GM12878 (cell line): ENCODE measurements at places on chromosomes 2 and 18.

DNA sequence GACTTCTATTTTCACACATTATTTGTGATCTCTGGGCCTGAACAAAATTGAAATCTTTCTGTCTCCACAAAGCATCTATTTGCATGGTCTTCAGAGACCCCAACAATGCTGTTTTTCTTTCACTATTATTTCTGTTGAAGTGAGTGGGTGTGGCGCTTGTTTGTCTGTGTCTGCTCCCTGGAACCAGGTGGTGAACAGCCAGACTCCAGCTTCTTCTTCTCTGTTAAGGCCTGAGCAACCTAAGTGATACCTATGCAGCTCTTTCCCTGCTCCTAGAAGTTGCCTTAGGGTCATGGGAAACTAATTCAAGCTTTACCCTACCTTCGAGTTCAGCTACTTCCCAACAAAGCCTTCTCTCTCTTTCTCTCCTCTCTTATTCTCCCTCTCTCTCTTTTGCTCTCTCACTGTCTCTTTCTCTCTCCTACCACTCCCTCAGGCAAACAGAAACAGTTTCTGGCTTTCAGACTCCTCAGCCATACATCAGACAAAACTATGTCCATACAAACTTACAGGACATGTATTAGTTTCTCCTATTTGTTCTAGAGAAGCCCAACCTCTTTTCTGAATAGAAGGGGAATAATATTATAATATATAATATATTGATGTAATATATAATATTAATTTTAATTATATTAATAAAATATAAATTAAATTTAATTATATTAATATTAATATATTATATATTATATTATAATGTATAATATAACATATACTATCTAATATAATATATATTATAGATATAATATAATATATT, 552.5 kb downstream of the DSC3 start:
- DNase-seq: no peak

GRCh38 chr2:54859416-54859815, 136.0 kb downstream of the EML6 start:
- DNase-seq: no peak

GRCh38 chr2:39153312-39153711, 32.5 kb upstream of the SOS1 start:
- no peak for DNase-seq

- no peak for DNase-seq
These were observed 3.3 kb upstream of the ZNF532 start for GRCh38 chr18:58861353-58861752.

DNA sequence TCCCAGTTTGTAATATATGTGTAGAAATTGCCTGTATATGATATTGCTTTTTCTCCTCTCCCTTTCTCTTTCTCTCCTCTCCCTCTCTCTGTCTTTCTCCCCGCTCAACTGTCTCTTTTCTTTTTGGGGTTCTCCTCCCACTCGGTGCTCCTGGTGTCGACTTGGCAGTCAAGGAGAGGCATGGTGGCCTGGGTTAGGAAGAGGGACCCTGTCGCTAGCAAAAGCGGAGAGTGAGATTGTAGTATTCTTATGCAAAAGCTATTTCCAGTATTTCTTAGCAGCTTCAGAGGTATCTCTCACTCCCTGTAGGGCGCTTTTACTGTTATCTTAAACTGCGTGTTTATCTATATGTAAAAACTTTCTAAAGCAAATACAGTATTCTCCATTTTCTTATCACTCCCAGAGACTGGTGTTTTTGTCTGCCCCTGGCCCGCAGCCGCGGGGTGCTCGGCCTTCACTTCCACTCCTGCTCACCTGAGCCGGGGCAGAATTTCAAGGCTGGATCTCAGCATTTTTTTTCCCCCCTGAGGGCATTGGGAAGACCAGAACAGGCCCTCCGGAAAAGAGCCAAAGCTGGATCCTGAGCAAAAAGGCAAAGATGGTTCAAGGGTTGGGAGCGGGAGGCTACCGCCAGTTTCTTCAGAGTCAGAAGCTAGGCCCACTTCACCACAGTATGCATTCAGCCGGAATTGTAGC, 4.3 kb downstream of the SIX3 start:
- no peak for DNase-seq

DNA sequence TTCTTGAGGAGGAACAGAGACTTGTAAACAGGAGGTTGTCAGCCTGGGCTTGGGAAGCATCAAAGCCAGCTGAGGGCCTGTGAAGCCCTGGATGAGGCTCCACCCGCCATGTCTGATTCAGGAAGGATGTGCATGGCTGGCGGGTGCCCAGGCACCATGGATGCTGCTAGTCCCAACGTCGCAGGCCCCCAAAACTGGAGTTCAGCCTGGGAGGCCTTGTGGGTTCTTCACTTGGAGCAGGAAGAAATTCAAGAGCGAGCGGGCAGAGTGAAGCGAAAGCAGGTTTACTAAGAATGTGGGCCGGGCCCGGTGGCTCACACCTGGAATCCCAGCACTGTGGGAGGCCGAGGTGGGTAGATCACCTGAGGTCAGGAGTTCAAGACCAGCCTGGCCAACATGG, 12.1 kb upstream of the PXDN start:
- DNase-seq: no peak

DNA sequence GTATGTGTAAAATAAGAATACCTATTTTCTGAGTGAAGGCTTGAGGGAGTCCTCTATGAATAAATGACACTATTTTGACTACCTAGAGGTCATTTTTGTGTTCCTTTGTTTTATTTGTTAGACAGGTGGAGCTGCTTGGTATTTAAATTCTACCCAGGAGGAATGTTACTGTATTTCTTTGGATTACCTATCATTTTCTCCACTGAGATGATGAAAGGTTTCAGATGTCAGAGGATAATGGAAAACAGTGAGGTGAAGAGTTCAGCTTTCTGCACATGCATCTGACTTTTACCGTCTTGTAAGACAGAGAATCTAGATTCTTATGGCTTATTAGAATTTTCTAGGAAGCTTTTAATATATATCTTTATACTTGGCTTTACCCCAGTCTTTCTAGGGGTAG, 689.8 kb upstream of the NXPH2 start:
- DNase-seq: no peak

DNA sequence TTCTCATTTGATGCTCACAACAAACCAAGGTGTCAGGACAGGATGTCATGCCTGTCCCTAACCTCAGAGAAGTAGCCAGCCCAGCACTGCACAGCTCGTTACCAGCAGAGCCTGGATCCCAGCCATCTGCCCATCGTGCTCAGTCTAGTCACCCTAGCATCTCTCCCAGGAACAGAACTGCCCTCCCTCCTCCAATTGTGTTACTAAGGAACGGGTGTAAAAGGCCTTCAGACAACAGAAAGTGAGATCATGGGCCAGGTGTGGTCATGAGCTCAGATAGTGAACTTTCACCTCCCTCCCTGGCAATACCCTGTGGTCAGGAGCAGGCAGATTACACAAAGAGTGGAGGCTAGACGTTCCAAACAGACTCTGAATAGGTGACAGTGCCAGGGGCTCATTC, 111.8 kb upstream of the PPP1CB start:
- DNase-seq: no peak

- no peak for DNase-seq
These were observed 252.2 kb upstream of the CDH20 start for GRCh38 chr18:61080954-61081528.

DNA sequence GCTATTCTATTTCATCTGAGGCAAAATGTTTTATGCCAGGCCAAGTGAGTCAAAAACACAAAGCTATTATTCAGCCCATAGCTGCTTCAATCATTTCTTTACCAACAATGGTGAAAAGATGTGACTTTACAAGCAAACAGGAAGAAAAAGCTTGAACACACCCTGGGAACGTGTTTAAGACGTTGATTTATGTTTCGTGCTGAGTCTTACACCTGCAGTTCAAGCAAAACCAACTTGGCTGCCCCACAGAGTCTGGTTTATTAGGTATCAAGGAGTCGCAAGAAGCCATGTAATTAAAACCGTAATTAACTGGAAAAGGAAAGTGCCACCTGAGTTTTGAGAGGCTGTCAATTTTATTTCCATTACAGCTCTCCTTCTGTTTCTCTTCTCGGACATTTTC, 295.5 kb downstream of the MEIS1 start:
- no peak for DNase-seq

- no peak for DNase-seq
These were observed 37.5 kb downstream of the SNED1 start for GRCh38 chr2:241035818-241036396.

GRCh38 chr2:76812156-76812555, 710.0 kb downstream of the LRRTM4 start:
- no peak for DNase-seq

- DNase-seq: peak; percentile 8
These were observed 13.1 kb downstream of the CCDC68 start for GRCh38 chr18:54946149-54946581.

DNA sequence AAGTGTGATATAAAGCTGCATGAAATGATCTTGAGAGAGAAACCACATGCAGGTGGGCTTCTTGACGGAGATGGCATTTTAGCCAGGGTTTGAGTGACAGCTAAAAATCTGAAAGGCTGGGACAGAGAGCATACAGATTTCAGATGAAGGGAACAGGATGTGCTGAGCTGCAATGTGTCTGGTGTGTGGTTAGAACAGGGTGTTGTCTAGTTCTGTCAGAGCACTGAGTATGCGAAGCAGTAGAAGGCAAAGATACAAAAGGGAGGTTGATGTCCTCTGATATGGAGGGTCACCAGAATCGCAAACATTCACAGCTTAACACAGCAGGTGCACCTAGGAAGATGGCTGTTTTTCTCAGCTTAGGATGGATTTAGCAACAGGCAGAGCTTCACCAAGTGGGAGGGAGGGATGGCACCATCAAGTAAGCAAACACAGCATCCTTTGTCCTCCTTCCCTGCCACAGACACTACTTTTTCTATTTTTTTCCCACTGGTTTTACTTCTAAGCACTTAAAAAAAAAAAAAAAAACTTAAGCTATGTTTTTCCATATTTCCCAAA, 182.5 kb downstream of the TMX3 start:
- no peak for DNase-seq

GRCh38 chr2:32825291-32825712, 121.5 kb upstream of the LTBP1 start:
- DNase-seq: no peak

DNA sequence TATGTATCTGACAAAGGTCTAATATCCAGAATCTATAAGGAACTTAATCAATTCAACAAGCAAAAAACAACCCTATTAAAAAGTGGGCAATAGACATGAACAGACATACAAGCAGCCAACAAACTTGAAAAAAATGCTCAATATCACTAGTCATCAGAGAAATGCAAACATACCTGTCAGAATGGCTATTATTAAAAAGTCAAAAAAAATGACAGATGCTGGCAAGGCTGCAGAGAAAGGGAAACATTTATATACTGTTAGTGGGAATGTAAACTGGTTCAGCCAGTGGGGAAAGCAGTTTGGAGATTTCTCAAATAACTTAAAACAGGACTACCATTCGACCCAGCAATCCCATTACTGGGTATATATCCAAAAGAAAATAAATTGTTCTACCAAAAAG, 21.6 kb downstream of the SESTD1 start:
- no peak for DNase-seq
